Germinal center (tissue), 1 donor: ENCODE measurements at places on chromosomes 2 and 18.

DNA sequence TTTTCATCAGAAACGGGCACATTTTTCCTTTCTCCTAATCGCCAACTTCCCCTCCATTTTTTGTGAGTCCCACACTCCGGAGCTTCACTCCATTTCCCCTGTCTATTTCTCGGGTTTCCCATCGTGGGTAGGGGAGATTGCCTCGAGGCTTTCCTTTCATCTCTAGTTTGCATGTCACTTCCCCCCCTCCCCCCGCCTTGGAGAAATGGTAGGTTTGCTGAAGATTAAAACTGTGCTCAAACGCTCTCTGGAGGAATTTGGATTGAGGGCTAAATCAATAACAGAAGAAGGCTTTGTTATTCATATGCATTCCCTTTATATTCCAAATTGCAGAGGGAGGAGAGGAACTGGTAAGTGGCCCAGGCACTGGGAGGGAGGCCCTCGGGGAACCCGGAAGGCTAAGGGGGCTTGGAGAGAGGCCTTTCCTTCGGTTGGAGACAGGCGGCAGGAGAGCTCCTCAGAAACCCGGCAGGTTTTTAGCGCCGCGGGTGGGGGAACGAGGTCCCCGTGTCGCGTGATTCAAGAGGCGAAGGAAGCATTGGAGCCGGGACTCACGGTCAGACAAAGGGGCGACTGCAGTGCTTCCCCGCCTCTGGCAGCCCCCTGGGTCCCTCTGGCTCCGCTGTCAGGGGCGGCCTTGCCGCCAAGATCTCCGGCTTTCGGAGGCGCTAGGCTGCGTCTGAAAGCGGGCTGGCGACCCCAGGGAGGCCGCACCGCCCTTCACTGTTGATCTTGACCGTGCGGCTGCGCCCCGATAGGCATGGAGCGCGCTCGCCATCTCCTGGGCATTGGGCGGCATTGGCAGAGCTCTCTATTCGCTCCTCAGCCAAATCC is 2.4 kb upstream of the HOXD12 start:
- DNase-seq, result peak; percentile 66

DNA sequence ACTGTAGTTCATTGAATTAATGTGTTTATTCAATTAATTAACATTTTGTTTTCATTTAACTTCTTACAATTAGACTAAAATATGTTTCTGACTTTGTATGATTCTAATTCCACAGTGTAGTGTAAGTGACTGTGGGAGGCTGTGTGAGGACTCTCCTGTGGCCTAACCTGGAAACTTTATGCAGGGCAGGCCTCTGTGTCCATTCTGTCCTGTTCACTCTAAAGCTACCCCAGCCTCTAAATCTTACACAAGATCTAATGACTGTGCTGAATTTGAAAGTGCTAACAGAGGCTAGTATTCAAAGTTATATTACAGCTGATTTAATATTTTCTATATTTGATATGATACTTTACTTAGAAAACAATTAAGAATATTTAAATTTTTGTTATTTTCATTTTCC is 270.5 kb upstream of the CDH19 start:
- DNase-seq, result no peak

DNA sequence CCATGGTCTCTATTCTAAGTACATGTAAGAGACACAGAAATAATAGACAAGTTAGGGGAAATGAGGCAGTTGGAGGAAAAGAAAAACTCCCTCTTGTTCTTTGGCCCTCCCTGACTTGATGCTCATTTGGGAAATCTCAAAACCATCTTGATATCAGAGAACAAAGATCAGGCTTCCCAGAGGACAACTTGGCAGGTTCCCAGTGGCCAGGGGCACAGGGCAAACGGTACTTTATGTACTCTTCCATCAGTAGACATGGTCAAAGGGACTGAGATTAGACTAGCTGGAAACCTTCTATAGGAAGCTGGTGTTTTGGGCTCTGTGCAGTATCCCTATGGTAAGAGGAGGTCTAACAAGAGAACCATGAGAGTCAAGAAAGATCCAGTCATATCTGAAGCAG is 56.6 kb downstream of the NCKAP5 start:
- DNase-seq, result no peak

GRCh38 chr2:18381386-18381785 is 179.1 kb downstream of the RDH14 start:
- DNase-seq, result no peak

DNA sequence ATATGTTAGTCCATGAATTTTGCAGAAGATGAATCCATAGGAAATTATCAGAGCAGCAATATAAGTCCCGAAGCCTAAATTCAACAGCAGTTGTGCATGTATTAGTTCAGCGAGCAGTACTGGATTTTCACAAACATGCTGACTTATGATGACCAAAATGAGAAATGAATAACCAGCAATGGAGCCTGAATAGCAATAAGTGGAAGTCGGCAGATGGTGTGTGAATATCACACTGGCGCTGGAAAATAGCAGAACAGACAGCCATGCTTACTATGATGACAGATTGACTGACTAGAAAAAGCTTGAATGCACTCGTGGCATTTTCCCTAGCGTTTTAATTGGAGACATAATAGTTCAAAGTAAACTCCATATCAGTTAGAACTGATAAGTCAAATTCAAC is 1114.5 kb downstream of the DSC3 start:
- DNase-seq, result no peak
